ENCODE measurements at places on chromosomes 16 and 17. TPM values are rescaled to one million over a fixed set of nuclear protein-coding genes. Genes with fewer than 3 reads are reported as not detected.

GRCh38 chr16:64910356-64910755 is 211.5 kb downstream of the CDH11 start:
- DNase-seq, result no peak

DNA sequence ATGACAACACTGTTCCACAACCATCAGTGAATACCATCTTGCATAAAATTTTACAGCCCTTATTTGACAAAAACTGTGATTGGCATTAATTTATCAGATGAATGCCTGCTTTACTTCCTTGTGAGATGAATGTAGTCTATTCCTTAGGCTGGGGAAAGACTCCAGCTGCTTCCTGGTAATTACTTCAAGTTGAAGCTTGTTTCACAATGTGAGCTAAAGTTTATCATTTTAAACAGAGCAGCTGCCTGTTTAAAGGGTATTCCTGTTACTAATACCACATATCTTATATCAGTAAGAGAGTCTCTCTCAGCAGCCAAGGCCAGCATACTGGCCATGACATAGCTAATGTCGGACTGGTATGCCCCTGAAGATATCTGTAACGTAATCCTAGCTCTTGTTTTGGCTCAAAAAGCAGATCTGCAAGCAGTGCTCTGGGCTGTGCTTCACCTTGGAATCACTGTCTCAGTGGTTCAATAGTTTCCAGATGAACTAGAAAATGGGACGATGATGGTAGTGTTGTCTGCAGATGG is 13.2 kb upstream of the ARL2BP start:
- no peak for DNase-seq

GRCh38 chr16:77679391-77679790 is 42.9 kb upstream of the NUDT7 start:
- DNase-seq, result no peak

The ADAP2 gene
- 14.8 TPM for total RNA-seq

The STUB1 gene
- 134 TPM for total RNA-seq

The GCGR gene
- total RNA-seq, result not detected
